ENCODE measurements at places on chromosomes 5 and 9.

DNA sequence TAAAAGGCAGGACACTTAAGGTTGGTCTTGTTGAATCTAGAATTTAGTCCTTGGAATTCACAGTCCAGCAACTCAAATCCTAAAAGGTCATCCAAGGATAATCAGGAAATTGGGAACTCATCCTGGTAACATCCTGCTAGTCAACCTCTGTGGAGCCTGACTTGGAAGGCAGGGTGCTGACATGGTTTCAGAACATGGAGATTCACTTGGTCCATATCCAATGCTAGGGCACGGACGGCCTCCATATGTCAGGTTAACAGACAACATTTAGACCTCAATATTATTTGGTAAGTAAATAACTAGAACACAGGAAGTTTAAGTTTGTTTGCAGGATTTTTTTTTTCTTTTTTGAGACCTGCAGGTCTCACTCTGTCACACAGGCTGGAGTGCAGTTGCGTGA, 783 bp upstream of the DNAH5 start:
- no peak for DNase-seq

GRCh38 chr5:77170196-77170890, 40.1 kb upstream of the PDE8B start:
- DNase-seq = no peak

DNA sequence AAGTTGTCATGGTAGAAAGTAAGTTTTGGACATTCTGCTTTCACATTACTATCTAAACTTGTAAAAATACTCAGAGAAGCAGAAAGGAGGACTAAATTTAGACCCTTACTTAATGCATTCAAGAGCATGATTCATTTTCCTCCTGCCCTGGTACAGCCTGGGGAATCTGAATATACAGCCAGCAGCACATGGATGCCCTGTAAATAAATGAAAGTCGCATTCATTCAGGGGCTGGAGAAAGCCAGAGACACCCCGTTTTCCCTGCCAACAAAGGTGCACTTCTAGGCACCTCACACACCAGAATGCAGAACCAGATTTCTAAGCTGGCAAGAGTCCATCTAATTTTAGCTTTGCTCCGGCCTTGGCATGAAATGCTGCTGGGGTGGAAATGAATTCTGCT, 172.7 kb upstream of the KLF9 start:
- DNase-seq = peak; percentile 17

- no peak for DNase-seq
Observed at GRCh38 chr5:18397891-18398290, 763.6 kb downstream of the TAF11L14 start.

DNA sequence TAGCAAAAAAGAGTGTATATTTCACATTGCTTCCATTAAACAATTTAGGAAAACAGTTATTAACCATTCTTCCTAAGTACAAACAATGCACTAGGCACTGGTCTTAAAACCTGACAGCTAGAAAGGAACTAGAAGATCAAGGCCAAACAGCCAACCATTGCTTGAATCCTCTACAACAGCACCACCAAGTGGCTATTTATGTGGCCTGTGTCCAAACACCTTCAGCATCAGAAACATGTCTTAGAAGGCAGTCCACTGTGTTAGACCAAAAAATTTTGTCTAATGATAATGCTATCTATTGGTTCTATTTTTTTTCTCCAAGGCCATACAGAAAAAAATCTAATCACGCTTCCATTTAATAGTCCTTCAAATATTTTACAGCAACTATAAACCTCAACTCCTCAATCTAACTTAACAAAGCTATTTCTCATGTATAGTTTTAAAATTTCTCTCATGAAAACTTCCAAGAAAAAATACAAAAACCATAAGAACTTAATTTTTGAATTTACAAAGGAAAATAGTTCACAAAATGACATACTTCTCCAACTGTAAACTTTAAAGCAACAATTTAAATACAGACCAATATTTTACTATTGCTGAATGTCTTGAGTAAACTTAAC, 36.1 kb downstream of the CAAP1 start:
- DNase-seq = peak; percentile 70

- DNase-seq = peak; percentile 17
Observed at GRCh38 chr9:77663754-77664153, 15.6 kb upstream of the GNA14 start.

GRCh38 chr9:134688231-134688630, 46.6 kb downstream of the COL5A1 start:
- no peak for DNase-seq

Measured in kidney tubule cell (primary cell).